Brain microvascular endothelial cell (primary cell): ENCODE measurements at places on chromosomes 5 and 9.

GRCh38 chr9:12503606-12504122 lies 189.5 kb upstream of the TYRP1 start:
- DNase-seq: no peak

GRCh38 chr5:3325972-3326840 lies 269.4 kb upstream of the IRX1 start:
- no peak for DNase-seq

GRCh38 chr9:33690143-33690933 lies 105.0 kb upstream of the PRSS3 start:
- no peak for DNase-seq

- DNase-seq: no peak
Observed at GRCh38 chr9:119215651-119216050, 153.6 kb downstream of the BRINP1 start.

DNA sequence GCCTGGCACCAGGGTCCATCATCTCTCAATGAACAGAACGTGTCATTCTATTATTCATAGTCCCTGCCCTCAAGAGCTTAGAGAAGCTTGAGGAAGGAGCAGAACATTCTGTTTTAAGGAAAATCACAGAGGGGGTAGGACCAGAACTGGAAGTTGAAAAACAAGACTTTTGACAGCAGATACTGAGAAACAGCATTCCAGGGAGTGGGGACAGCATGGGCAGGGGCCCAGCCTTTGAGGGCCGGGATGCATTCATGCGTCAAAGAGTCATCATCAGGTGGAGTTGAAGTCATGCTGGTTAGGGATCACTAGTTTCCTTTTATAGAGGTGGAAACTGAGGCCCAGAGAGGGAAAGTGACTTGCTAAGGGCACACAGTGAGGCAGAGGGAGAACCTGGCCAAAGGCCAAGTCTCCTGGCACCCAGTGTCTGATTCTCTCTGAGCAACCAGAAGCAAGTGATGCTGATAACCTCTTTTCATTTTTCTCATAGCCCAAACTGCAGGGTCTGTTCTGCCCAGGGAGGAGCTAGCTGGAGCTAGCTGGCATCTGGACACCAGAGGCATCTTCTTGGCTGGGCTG lies 41.5 kb upstream of the STXBP1 start:
- no peak for DNase-seq

DNA sequence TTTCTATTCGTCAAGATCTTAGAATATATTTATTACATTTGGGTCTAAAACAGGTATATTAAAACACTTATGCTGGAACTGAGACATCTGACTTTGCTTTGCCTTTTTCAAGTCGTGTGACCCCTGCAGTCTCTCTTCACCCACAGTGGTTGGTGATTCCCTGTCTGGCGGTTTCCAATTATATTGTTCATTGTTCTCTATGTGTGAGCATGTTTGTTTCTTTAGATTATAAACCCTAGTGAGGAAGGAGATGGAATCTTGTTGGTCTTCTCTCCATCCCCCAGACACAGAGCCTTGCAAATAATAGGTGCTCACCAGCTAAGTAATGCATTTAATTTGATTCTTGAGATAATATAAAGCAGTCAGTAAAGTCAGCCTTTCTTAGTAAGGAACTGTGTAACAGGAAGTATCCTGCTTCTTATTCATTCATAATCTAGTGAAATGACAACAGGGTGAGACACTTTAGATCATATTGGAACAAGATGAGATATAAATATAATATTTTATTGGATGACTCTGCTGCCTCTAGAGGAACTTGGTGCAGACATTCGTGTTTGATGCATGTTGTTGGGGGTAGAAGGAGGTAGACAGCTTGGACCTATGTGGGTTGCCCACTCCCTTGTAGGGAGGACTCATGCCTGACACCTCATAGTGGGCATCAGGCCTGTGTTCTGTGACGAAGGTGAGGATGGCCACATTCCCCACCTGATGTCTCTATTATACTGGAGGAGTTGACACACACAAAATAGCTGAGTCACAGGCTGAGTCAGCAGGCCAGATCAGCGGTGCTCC lies 88.1 kb downstream of the FGF1 start:
- peak; percentile 86 for DNase-seq

- no peak for DNase-seq
Observed at GRCh38 chr5:81288021-81288433, 13.4 kb upstream of the ZCCHC9 start.

DNA sequence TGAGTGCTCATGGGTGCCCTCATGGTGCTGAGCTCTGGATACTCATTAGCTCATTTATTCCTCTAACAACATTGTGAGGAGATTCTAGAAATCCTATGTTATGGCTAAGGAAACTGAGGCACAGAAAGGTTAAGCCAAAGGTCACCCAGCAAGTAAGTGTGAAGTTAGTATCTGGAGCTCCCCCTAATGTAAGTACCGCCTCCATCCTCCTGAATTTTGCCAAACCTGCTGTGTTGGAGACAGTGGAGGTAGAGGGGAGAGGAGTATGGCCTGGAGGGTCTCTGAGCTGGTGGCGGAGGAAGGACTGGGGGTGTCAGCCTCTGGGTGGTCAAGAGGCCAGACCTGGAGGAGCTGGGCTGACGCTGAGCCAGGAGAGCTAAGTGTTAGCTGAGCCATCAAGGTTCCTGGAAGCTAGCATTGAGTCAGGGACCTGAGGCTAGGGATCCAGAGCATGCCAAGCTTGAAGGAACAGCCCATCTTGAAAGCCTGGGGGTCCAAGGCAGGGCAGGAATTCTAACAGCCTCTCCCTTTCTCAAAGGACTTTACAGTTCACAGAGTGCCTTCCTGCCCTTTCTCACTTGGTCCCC lies 114.8 kb downstream of the RGS3 start:
- no peak for DNase-seq

- DNase-seq: no peak
Observed at GRCh38 chr9:34338665-34339385, 9.5 kb downstream of the NUDT2 start.
